ENCODE measurements at places on chromosomes 5 and 9.

GRCh38 chr9:93665128-93665636, 88.8 kb downstream of the PHF2 start:
- DNase-seq = no peak

GRCh38 chr5:103523319-103523718, 39.3 kb downstream of the NUDT12 start:
- DNase-seq = no peak

DNA sequence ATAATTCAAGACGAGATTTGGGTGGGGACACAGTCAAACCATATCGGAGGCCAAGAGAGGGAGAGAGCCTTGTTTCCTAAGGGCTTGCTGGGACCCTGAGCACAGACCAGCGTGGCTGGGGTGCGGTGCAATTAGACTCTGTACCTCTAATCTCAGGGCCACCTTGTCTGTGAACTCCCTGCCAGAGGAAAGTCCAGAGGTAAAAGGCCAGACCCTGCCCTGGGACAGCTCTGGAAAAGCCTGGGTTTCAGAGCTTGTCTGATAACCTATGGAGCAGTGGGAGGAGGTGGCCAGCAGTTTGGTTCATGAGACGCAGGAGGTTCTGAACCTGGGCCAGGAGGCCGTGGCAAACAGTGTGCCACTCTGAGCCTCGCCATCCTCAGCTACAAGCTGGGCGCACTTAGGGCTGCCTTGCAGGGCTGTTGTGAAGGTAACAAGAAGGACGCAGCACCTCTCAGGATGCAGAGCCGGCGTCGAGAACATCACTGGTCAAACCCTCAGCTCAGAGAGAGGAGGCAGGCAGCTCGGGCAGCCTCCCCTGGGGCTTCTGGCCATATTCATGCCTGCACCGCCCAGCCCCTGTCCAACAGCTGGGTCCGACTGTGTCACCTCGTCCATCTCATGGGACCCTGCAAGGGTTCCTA, 4.8 kb upstream of the DOLPP1 start:
- DNase-seq = no peak

- no peak for DNase-seq
Observed at GRCh38 chr5:154679501-154679900, 75.7 kb upstream of the LARP1 start.

DNA sequence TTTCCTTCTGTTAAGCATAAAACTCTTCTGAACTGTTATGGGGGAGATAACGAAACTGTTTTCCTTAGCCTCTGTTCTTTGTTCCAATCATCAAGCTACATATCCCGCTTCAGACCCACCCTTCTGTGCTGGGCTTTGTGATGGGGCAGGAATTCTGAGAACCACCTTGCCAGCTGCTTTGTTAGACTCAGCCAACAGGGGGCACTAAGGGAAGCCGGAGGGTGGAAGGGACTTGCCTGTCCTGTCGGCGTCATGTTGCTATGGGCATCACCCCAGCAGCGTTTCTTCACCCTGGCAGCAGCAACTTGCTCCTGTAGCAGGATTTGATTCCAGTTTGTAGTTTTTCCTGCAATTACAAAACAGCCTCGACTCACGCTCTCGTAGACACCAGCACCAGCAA, 169.1 kb downstream of the CAAP1 start:
- DNase-seq = no peak

GRCh38 chr9:13128266-13128860, 151.1 kb downstream of the MPDZ start:
- DNase-seq = no peak

GRCh38 chr9:33466565-33467495, 6.9 kb downstream of the NOL6 start:
- peak; percentile 84 for DNase-seq

- DNase-seq = peak; percentile 28
Observed at GRCh38 chr5:36878392-36879082, 2.0 kb downstream of the NIPBL start.

DNA sequence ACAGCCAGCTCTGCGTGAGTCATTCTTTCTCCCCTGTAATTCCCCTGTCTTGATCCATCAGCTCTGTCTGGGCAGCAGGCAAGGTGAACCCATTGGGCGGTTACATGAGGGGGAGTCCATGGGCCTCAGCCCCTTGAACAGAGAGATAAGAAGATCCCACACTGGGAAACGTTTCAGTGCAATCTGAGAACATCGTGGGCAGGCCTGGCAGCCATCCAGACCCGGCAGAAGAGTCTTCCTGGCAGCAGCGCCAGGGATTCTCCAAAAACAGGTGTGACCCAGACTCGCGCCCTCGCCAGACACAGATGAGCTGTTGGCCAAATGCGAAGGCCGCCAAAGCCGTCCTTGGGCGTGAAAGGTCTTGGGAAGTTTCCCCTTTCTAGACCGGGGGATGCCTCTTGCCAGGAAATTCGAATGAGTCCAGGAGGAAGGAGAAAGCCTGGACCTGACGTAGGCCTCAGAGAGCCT, 6.4 kb upstream of the SLC12A7 start:
- no peak for DNase-seq

DNA sequence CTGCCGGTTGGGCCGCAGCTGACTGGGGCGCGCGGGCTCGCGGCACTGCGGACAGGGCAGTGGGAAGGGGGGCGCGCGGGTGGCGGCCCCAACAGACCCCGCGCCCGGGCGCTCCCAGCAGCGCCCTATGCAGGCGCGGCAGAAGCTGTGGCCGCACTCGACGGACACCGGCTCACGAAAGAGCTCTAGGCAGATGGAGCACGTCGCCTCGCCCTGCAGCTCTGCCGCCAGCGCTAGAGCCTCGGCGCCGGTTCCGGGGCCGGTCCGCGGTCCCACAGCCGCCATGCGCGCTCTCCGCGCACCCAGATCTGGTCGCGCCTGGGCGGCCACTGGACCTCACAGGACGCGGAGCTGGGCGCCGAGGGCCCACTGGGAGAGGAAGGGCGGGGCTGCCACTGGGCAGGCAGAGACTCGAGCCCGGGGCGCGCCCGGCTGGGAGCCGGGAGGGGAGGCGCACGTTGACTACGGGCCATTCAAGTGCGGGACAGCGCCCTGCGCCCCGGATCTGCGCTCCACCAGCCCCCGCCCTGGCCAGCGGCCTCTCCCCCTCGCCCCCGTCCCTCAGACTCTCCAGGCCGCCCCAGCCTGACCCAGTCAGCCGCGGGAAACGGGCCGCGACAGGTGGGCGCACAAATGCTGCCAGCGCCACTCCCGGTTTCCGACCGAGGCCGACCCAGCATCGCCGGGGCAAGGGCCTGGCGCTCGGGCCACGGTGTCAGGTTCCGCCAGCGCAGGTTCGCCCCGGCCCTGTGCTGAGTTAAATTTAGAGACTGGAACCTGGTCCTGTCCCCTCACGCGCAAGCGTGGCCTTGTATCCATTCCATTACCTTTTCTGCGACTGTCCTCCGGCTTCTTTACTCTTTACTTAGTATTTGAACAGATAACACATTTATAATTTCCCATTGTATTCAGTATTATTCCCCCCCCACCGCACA, at the start of gene TRIM7:
TRIM7 (minus strand) TSS at position 371 of the 935 bp plus-strand sequence; CDS start at position 285, 86 bp downstream.
- peak; percentile 78 for DNase-seq

GRCh38 chr9:110027671-110028081, 180.3 kb downstream of the C9orf152 start:
- no peak for DNase-seq

DNA sequence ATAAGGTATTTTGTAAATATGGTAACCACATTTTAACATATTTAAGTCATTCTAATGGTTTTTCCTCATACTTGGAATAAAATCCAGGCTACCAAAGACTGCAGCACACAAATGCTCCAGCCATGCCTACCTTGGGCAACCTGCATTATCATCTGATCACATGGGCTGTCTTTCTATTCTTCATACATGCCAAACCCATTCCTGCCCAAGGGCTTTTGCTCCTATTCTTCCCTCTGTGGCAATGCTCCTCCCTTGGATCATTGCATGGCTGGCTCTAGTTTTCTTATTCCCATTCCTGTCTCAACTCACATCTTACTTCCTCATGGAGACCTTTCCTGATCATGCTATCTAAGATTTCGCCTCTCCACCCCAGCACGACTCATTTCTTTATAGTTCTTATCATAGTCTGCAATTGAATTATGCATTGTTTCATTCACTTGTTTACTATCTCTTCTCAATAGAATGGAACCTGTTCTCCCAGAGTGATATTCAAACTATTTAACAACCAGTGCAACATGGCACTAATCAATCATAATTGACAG, 54.9 kb upstream of the C5orf46 start:
- DNase-seq = no peak

- no peak for DNase-seq
Observed at GRCh38 chr5:123827811-123828210, 315.8 kb downstream of the CSNK1G3 start.

GRCh38 chr9:126474786-126475485, 138.8 kb upstream of the LMX1B start:
- DNase-seq = no peak

DNA sequence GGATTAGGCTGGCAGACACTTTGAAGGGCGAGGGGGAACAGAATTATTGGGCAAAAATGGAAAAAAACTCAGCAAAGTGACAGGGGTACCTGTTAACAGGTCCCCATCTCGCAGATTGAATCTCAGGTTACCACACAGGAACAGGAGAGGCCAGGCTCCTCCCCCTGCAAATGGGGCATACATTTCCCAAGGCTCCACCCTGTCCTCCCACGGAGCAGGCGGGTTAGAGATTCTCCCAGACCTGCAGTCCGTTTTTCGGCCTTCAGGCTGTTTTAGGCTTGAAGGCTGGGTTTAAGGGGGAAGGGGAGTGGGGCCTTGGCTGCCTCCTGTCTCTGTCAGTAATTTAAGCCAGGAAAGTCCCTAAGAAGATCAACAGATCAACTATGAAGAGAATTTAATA, 42.7 kb downstream of the LRRC70 start:
- no peak for DNase-seq

GRCh38 chr9:19286634-19287188, 56.2 kb downstream of the DENND4C start:
- DNase-seq = no peak

DNA sequence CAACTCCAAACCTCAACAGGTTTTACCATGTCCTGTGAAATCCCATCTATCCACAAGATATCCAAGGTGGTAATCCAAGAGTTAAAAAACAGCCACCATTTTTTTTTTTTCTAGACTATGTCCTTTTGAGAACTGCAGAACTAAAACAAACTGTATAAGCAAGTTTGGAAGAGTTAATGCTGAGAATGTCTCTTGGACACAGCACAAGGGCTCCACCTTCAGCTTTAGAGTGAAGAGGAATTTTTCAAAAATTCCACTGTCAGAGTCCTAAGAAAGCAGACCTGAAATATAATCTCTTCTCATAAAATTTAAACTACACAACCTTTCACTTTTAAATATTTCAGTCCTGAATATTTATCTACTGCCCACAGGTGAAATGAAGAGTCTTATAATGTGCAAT, 167.8 kb upstream of the CCNG1 start:
- DNase-seq = no peak

- DNase-seq = no peak
Observed at GRCh38 chr5:84384604-84385575, at the start of gene EDIL3. Gene EDIL3, minus strand, starts transcription at chr5:84384880. Its CDS starts 506 bp downstream, at chr5:84384374.

DNA sequence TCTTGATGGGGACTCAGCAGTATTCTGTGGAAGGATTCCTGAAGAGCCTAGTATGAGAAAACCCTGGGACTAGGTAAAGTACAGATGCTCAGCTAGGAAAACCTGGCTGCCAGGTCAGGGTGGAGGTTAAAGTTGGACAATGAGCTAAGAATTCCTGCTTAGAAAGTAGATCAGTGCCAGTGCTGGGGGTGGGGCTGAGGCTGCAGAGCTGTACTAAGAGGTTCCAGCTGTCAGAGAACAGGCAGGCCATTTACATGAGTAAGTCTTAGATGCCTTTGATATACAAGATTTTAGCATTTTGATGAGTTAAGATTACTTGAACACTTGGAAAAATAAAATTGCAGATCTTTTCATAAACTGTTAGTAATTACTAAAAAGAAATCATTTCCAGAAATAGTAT, 332.3 kb upstream of the NUDT12 start:
- no peak for DNase-seq

- DNase-seq = no peak
Observed at GRCh38 chr5:112960315-112960714, 16.3 kb upstream of the DCP2 start.

GRCh38 chr9:38720083-38720745, at the start of gene FAM240B:
Gene FAM240B, minus strand, starts transcription at chr9:38720133. Its CDS starts 16,134 bp downstream, at chr9:38703999.
- DNase-seq = no peak

GRCh38 chr9:99143655-99144054, 38.7 kb downstream of the TGFBR1 start:
- no peak for DNase-seq

DNA sequence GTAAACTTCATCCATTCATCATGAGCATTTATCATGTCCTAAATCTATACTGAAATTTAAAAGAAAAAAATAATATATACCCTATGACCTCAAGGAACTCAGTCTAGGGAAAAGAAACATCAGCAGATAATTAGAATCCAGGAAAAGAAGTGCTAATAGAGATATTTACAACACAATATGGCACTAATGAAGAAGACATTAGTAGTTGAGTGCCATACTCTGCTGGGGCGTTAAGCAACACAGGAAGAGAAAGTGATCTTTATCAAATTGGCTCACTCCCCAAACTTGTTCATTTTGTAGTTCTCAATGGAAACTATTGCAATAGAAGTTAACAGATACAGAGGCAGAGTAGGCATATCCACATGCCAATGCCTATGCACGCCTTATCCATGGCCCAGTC, 27.5 kb downstream of the GABRA6 start:
- no peak for DNase-seq

GRCh38 chr5:36447776-36448175, 146.1 kb upstream of the RANBP3L start:
- no peak for DNase-seq
